ENCODE measurements at places on chromosomes 1 and 21.

DNA sequence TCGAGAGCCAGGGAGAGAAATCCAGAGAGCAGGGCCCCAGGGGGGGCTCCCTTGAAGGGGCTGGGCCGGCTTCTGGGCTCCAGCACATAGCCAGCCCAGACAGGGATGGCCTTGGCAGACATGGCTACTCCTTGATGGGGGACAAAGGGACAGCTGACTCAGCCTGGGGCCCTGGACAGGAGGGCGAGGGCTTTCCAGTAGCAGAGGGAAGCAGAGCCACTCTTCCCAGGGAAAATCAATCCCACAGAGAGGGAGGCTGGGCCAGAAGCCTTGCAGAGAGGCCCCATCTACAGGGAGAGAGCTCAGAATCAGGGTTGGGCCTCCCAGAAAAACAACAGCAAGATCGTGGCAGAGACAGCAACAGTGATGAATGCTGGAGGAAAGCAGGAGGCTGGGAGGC, 15.6 kb downstream of the IGFN1 start:
- no peak for DNase-seq

DNA sequence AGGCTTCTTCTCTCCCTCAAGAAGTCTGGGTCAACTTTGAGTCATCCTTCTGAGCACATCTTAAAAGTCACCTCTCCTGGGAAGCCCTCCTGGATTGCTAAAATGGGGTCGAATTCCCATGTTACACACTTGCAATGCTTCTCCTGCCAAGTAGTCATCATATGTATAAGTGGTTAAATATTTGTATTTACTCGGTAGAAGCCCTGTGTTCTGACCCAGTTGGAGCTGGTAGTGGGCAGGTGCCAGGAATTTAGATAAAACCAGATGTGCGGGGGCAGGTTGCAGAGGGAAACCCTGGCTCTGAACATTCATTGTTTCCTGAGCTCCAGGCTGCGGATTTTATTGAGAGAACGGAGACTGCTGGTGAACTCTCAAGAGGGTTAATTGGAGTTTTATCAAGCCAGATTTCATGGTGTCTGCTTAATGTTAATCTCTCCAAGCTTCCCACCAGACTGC, 52.8 kb upstream of the RPL11 start:
- DNase-seq = no peak

- DNase-seq = peak; percentile 6
Measured at GRCh38 chr21:31873696-31874599, 1.1 kb downstream of the HUNK start.

GRCh38 chr21:43273708-43274021, 104.9 kb downstream of the CRYAA start:
- DNase-seq = no peak

- DNase-seq = no peak
Measured at GRCh38 chr1:226558036-226558650, 9.6 kb downstream of the STUM start.

GRCh38 chr1:162310337-162310736, 66.3 kb downstream of the SPATA46 start:
- DNase-seq = no peak

DNA sequence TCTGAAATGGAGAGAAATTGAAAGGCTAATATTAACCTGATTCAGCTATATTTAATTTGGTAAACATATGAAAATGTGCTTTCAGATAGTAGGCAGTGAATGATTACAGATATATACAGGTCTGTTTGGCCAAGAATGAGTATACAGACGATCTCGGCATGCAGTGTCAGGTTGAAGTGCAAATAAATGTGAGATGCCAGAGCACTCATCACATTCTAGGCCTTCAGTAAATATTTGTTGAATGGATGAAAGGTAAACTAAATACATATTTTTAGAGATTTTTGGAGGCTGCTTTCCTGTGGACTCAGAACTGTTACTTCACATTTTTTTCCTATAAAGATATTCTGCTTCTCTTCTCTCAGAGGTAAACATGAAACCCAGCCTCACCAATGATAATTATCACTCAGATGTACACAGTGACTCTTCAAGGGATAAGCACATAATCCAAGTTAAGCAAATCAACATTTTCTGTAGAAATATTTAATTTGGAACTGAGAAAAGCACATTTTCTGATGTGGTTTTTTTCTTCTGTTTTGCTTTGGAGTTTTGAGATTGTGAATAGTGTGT, 702.9 kb downstream of the BRINP3 start:
- no peak for DNase-seq

DNA sequence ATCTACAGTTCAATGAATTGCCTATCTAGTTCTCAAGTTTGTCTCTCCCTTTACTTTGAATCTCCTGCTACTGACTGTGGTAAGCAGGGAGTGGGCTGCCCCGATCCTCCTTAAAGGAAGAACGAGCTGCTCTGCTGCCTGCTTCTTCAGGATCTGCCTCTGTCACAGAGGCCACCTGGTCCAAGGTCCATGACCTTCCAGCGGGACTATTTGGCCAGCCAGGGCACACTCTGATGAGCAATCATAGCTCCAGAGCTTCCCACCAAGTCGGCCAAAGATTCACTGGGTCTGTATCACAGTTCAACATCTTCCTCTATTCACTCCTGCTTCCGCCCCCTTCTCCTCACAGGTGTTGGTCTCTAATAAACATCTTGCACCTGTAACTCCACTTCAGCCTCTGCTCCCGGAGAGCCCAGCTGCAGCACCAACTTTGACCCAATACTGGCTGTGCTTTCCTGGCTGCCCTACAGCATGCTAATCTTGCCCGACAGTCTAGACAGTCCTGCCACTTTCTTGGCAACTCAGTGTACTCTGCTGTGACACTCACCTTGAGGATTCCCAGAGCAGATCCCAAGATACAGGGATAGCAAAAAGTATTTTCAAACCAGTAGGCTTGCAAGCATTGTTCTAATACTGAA, 16.9 kb upstream of the MAP10 start:
- no peak for DNase-seq
